ENCODE measurements at places on chromosomes 11 and 22. TPM values are rescaled to one million over a fixed set of nuclear protein-coding genes. Genes with fewer than 3 reads are reported as not detected.

GRCh38 chr22:44261861-44262595 lies 50.7 kb downstream of the SHISAL1 start:
- DNase-seq = no peak

GRCh38 chr22:20128902-20129746 lies 2.5 kb upstream of the ZDHHC8 start:
- DNase-seq = no peak

DNA sequence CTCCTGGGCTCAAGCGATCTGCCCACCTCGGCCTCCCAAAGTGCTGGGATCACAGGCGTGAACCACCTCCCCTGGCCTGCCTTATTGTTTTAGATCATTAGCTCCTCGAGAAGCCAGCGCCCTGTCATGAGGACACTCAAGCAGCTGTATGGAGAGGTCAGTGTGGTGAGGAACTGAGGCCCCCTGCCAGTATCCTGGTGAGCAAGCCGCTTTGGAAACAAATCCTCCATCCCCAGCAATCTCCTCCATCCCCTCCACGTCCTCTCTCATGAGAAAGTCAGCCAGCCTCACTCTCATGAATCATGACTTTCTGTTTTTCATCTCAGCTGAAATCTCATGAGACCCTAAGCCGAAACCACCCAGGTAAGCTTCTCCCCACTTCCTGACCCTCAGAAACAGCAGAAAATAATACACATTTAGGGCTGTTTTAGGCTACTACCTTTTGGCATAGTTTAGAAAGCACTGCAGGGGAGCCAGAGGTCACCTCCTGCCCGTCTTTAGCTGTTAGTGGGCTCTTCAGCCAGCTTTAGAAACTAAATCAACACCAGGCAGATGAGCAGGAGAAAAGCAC lies 56.0 kb downstream of the CTTN start:
- no peak for DNase-seq

- no peak for DNase-seq
Measured at GRCh38 chr11:75689863-75690609, 21.2 kb upstream of the MAP6 start.

DNA sequence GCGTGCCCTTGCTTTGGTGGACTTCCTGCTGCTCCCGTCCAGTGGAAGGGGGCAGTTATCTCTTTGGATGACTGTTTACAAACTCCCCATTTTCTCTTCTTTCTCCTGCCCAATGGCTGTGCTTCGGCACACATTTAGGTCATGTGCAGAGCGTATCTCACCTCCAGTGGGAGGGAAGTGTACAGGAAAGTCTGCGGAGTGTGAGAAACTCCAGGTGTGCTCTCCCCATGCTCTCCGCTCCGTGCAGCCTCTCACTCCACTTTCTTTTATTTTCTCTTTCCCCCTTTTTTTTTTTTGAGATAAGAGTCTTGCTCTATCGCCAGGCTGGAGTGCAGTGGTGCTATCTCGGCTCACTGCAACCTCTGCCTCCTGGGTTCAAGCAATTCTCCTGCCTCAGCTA lies 11.9 kb upstream of the TEF start:
- DNase-seq = no peak

Gene LDLRAD3
- total RNA-seq = 18.6 TPM

Gene GLB1L3
- total RNA-seq = 32.6 TPM
